ENCODE measurements at places on chromosomes 3 and 15. TPM values are rescaled to one million over a fixed set of nuclear protein-coding genes. Genes with fewer than 3 reads are reported as not detected.

The RTP4 gene
- total RNA-seq, result 0.18 TPM

The LCTL gene
- total RNA-seq, result not detected

The TPRG1 gene
- total RNA-seq, result 3.4 TPM

The ASTE1 gene
- 9.3 TPM for total RNA-seq

The SLC6A1 gene
- 167 TPM for total RNA-seq

The HACD2 gene
- 35.4 TPM for total RNA-seq

The RTP1 gene
- total RNA-seq, result 0.27 TPM

The KLHL6 gene
- total RNA-seq, result 1.3 TPM

The TRPM7 gene
- total RNA-seq, result 71.4 TPM

The PSTPIP1 gene
- total RNA-seq, result 0.27 TPM

The IQCF5 gene
- not detected for total RNA-seq

The HTR3E gene
- total RNA-seq, result not detected

The USP50 gene
- total RNA-seq, result 1.2 TPM

The SPRED1 gene
- 55.0 TPM for total RNA-seq

The HIGD2B gene
- not detected for total RNA-seq

The SCN11A gene
- total RNA-seq, result 0.64 TPM

The H1-8 gene
- not detected for total RNA-seq

The USP19 gene
- total RNA-seq, result 35.7 TPM

The ROBO2 gene
- total RNA-seq, result 236 TPM

The RGMA gene
- total RNA-seq, result 26.3 TPM

The PCSK6 gene
- total RNA-seq, result 23.0 TPM

The OR5K2 gene
- total RNA-seq, result not detected

The ITPKA gene
- total RNA-seq, result 2.5 TPM

The CCDC39 gene
- 0.54 TPM for total RNA-seq

The MASP1 gene
- 50.4 TPM for total RNA-seq

The CPA3 gene
- 0.54 TPM for total RNA-seq

The PLA2G4E gene
- not detected for total RNA-seq

The NIT2 gene
- total RNA-seq, result 18.2 TPM

The PLA2G4B gene
- total RNA-seq, result 7.5 TPM

The CHRM5 gene
- total RNA-seq, result 0.27 TPM

The AMIGO3 gene
- 0.91 TPM for total RNA-seq

The ONECUT1 gene
- 1.5 TPM for total RNA-seq

The CAMP gene
- total RNA-seq, result not detected

The ADIPOQ gene
- 0.27 TPM for total RNA-seq

The COLQ gene
- 2.5 TPM for total RNA-seq

The NCKIPSD gene
- 15.7 TPM for total RNA-seq

The RBP2 gene
- total RNA-seq, result not detected

The MAP1A gene
- 31.5 TPM for total RNA-seq

The ZNF80 gene
- total RNA-seq, result 0.09 TPM

The GCSAM gene
- 0.27 TPM for total RNA-seq

Measured in cerebellum (tissue), 4 donors.